Neural progenitor cell (in vitro differentiated cells): ENCODE measurements at places on chromosomes 3 and 15.

GRCh38 chr3:129533406-129533805, 5.0 kb downstream of the RHO start:
- no peak for DNase-seq

DNA sequence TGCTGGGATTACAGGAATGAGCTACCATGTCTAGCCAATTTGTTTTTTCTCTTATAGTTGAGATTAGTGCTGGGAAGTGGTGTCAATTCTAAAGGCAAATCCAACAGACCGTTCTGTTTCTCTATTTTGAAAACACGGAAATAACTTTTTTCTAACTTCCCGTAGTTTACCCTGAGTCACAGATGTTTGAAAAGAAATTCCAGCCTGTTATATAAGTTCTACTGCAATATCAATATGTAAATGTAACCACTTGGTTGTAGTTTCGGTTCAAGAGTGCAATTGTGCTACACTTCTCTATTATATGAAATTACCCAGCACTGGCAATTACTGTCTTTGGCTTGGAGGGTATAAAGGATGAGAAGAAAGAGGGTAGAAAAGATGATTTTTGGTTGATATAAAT, 22.3 kb upstream of the GNB4 start:
- no peak for DNase-seq

DNA sequence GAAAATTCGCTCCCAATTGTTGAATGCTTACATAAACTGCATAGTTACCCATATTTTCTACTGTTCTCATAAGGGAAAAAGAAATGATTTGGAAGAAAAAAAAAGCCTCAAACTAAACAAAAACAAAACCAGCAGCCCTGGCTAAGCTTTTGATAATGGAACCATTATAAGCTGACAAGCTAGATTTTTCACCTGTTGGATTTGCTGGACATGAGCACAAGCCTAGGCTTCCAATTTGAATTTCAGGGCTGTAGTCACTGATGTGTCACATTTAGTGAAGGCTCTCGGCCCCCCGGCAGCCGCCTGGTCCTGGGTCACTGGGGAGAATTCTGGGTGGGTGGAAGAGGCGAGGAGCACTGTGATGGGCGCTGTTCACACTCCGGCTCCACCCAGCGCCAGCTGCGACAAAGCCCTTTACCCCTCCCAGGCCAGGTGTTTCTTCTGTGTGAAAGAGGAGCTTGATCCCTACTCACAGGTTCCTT, 4.6 kb downstream of the FBXL22 start:
- DNase-seq: no peak

DNA sequence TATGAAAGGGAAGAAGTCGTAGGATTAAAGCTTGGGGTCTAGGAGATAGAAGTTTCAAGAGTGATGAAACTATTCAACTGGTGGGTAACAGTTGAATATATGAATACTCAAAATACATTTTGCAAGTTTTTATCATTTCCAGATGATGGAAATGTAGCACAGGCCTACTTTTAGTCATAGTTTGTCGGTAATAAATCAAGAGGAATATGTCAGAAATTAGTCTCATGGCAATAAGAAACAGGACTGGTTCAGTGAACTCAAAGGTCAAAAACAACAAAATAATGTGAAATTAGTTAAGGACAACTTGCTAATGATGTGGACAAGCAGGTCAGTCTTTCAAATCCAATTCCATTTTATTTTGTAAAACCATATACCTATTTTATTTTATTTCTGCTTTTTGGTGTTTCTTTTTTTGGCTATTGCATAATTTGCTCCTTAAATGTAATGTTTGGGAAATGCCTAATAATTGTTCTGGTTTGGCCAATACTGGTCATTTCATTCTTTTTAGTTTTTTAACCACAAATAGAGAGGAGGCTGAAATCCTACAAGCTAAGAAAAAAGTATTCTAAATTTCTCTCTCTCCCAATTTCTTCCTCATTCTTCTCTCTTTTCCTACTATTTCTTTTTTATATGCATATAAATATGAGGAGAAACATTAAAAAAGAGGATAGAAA, 195.2 kb upstream of the ARHGEF26 start:
- DNase-seq: no peak
